Fibroblast of lung (primary cell): ENCODE measurements at places on chromosomes 7 and 10.

DNA sequence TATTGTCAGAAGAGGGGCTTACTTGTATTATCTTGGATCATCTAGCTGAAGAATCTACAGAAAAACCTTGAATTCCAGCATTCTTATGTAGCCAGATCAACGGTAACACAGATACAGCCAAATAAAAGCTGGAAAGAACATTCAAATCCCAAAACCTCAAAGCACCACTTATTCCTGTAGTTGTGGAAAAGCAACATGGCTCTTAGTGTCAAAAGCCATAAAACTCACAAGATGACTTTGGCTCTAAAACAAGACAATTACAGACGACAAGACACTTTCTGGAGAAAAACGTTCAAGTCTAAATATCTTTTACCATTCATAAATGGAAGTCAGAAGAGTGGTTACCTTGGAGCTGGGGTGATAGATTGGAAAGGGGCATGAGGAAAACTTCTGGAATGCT, 173.0 kb downstream of the HERPUD2 start:
- DNase-seq, result no peak
- H3K27me3 ChIP-seq, result no peaks in the 10 kb centered on the region
- no peak overlapping the region for H3K4me3 ChIP-seq
- H3K4me1 ChIP-seq, result no peaks in the 10 kb centered on the region
- no peak overlapping the region for H3K27ac ChIP-seq

- H3K27me3 ChIP-seq, result peaks cover 2% of the 10 kb centered on the region
- H3K4me3 ChIP-seq, result no peak overlapping the region
- H3K36me3 ChIP-seq, result no peaks in the 10 kb centered on the region
- H3K27ac ChIP-seq, result no peak overlapping the region
Observed at GRCh38 chr10:44356139-44357022, 28.5 kb downstream of the CXCL12 start.

DNA sequence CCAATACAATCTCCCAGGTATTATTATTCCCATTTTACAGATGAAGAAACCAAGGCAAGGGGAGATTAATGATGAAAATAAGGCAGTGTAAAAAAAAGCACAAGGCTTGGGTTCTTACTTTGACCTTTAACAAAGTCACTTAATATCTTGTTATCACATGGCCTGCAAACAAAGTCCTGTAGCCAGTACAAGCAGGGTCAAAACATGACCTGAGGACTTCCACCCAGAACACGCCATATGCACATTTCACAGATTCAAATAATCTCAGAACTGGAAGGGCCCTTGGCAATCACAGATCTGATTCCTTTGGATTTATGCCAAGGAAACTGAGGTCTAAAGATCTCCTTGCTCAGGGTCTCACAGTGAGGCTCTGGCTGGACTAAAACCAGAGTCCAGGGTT, 162.1 kb downstream of the KCNMA1 start:
- H3K27me3 ChIP-seq, result no peaks in the 10 kb centered on the region
- no peaks in the 10 kb centered on the region for H3K36me3 ChIP-seq
- DNase-seq, result no peak
- H3K4me3 ChIP-seq, result no peak overlapping the region
- H3K4me1 ChIP-seq, result peaks cover 8% of the 10 kb centered on the region
- no peak overlapping the region for H3K27ac ChIP-seq

DNA sequence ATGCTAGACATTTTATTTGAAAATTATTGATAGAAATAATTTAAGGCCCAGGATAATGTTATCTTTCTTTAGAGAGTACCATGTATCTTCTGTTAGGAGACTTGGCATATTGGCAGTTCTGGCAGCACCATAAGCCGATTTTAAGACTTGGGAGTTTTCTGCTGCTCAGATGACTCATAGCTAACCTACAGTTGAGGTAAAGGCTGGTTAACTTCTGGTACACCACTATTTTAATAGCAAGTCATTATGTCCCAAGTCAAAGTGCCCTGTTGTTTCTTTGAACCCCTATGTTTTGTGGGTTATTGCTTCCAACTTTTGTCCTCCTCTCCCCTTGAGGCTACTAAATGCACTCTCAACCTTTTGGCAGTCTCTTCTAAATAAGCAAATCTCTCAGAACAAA, 25.2 kb downstream of the ATRNL1 start:
- H3K4me3 ChIP-seq, result no peak overlapping the region
- no peak for DNase-seq
- no peaks in the 10 kb centered on the region for H3K4me1 ChIP-seq
- H3K27me3 ChIP-seq, result no peaks in the 10 kb centered on the region

- no peaks in the 10 kb centered on the region for H3K36me3 ChIP-seq
- no peak overlapping the region for H3K4me3 ChIP-seq
- H3K27ac ChIP-seq, result no peak overlapping the region
- H3K27me3 ChIP-seq, result no peaks in the 10 kb centered on the region
- no peaks in the 10 kb centered on the region for H3K4me1 ChIP-seq
Observed at GRCh38 chr7:141295367-141295895, 221.6 kb downstream of the TMEM178B start.

DNA sequence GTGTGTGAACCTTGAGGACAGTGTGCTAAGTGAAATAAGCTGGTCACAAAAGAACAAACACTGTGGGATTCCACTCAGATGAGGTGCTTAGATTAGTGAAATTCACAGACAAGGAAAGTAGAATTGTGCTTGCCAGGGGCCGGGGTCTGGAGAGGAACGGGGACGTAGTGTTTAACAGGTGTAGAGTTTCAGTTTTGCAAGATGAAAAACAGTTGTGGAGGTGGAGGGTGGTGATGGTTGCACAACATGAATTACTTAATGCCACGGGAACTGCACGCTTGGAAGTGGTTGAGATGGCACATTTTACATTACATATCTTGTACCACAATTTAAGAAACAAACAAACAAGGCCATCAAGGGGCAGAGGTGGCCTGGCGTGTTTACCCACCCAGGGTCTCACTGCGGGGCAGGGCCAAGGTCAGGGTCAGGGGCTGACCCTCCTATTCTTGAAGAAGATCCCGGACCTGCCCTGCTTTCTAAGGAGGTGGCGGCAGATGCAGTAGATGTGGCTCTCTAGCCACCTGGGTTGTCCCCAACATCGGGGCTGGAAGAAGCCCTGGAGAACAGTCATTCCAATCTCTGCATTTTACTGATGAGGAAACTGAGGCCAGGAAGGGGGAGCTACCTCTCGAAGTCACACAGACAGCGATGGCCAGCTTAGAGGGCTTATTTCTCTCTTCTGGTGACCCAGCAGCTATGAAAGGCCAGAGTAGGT, 91.5 kb upstream of the LRRC4 start:
- H3K4me3 ChIP-seq, result no peak overlapping the region
- H3K4me1 ChIP-seq, result no peaks in the 10 kb centered on the region
- peaks cover 13% of the 10 kb centered on the region for H3K27me3 ChIP-seq
- no peak overlapping the region for H3K27ac ChIP-seq
- H3K36me3 ChIP-seq, result no peaks in the 10 kb centered on the region
